T-helper 17 cell (primary cell): ENCODE measurements at places on chromosomes 16 and 17. TPM values are rescaled to one million over a fixed set of nuclear protein-coding genes. Genes with fewer than 3 reads are reported as not detected.

- DNase-seq = no peak
These were observed 39.8 kb upstream of the METTL16 start for GRCh38 chr17:2551493-2551892.

- DNase-seq = no peak
These were observed 223.3 kb downstream of the CBLN1 start for GRCh38 chr16:49058382-49058781.

DNA sequence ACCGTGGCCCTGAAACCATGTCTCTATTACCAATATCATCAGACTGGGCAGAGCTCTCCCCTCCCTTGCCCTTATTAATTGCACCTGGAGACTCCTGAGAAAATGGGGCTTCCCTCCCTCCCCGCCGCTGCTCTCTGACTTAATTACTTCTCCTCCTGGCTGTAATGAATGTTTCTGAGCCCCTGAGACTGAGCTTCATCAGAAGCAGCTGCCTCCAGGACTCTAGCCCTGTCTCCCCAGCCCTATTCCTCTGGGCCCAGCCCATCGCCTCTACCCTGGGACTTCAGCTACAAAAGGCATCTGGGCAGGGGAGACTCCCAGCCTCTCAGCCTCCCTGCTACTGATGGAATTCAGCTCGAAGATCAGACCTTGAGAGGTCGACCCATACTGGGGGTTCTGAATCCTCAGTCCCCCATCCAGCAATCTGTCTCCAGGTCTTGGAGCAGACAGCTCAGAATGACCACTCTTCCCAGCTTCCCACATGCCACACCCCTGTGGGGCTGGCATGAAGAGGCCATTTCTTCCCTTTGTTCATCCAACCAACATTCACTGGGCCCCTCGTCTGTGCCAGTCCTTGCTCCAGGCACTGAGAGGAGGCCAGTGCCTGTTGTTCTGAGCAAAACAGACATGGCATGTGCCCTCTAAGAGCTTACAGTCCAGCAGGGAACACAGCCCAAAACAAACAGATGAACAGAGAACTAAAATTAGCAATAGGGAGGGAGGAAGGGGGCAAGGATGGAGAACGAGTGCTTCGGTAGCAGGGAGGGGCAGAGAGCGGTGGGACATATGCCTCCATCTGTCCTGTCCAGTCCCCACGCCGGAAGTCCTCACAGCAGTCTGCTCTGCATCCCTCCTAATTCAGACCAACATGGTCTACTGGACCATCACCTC lies 17.0 kb upstream of the NAGS start:
- DNase-seq = no peak

DNA sequence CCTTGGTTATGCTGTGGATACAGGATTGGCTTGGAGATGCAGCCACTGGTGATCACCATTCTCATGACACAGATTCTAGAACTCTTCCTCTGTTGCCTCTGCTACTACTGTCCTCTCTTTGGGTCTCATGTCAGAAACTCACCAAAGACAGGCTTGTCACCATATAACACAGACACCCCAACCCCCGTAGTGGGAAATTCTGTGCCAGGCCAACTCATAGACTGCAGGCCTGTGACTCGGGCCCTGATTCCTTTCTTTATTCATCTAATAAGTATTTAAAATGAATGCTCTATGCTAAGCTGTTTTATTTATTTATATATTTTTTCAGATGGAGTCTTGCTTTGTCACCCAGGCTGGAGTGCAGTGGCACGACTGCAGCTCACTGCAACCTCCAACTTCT lies 9.5 kb downstream of the CYB5D2 start:
- DNase-seq = no peak

DNA sequence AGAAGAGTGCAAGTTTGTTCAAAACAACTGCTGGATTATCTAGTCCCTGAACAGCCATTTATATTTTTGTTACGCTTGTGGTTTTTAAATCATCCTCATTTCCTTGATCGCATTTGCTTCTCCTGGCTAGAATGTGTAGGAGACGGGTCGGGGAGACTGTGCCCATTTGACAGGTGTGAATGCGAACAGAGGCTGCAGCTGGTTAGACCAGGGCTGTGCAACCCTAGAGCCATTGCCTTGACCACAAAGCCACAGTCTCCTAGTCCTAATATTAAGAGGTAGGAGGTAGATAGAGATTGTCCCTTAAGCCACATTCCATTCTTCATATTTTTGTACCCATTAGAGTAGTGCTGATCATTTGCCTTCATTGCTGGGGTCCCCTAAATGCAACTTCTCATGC lies 639.1 kb downstream of the WWOX start:
- DNase-seq = no peak

Gene ABCC12
- total RNA-seq = not detected

DNA sequence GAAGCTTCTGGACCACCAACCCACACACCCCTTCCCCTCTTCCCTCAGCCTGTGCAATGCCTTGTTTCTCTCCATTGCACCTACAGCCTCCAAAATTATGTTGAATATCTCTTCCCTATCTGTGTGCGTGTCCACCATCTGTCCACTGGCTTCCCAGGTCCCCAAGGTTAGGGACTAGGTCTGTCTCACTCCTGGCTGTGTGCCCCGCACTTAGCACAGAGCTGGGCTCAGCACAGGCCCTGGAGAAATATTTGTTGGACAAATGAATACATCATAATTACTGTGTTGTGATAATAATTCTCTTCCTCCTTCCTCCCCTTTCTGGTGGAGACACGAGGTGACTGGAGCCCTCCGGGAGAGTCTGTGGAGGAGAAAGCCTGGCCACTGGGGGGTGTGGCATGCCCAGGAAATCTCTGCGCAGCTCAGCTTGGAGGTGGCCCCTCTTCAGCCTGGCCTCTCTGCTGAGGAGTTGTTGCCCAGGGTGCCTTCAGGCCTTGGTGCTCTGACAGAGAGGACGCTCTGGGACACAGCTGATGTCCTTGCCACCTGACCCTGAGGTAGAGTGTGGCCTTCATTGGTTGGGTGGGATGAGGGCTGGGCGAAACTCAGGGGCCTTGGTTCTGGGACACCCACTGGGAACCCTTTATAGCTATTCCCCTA lies 3.3 kb upstream of the BRD7 start:
- DNase-seq = no peak

DNA sequence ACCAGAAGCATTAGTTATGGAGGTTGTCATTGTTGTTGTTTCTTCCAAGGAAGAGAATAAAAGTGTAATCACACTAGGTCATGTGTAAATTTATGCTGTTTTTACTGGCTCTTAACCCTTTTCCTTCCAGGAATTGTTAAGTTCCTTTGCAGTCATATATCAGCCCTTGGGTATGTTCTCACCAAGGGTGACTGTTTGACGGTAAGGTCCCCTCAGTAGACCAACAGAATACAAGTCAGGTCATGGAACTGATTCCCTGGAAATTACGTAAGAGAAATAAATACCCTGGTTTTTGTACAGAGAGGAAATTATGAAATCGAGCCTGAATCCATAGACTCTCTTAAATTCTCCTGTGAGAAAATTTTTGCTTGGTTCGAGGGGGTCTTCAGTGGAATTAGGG lies 11.2 kb upstream of the KCNJ2 start:
- DNase-seq = no peak

DNA sequence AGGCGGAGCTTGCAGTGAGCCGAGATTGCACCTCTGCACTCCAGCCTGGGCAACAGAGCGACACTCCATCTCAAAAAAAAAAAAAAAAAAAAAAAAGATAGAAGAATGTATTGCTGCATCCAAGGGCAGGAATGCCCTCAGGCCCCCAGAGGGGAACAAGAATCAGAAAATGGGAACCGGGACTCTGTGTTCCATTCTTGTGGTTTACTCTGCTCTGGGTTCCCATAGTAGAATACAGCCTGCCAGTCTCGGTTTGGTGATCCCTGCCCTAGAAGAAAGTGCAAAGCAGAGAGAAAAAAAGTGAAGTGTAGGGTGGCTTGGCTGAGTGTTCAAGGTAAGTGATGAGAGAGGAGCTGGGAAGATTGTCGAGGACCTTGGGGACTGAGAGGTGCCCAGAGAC lies 27.4 kb upstream of the KDM6B start:
- no peak for DNase-seq

- no peak for DNase-seq
These were observed 117.6 kb downstream of the CCT6B start for GRCh38 chr17:34843682-34844081.

- DNase-seq = no peak
These were observed 53.2 kb downstream of the MSI2 start for GRCh38 chr17:57309479-57309878.

- DNase-seq = no peak
These were observed 67.2 kb downstream of the ADCY9 start for GRCh38 chr16:4049031-4049430.

DNA sequence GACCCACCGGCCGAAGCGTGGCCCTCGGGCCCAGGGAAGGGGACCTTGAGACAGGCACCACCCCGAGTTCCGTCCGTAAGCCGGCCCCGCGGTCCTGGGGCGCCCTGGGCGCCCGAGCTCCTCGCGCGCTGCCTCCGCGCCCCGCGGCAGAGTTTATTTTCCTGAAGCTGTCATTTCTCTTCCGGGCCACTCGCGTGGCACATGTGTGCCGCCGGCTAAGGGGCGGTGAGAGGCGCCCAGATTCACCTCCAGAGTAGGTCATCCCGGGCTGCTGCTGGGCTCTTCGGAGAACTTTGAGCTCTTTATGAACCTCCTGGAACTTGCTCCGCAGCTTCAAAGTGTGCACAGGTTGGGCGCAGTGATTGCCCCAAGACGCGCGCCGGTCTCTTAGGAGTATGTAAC lies 489 bp downstream of the ZC3H18 start:
- peak; percentile 23 for DNase-seq

DNA sequence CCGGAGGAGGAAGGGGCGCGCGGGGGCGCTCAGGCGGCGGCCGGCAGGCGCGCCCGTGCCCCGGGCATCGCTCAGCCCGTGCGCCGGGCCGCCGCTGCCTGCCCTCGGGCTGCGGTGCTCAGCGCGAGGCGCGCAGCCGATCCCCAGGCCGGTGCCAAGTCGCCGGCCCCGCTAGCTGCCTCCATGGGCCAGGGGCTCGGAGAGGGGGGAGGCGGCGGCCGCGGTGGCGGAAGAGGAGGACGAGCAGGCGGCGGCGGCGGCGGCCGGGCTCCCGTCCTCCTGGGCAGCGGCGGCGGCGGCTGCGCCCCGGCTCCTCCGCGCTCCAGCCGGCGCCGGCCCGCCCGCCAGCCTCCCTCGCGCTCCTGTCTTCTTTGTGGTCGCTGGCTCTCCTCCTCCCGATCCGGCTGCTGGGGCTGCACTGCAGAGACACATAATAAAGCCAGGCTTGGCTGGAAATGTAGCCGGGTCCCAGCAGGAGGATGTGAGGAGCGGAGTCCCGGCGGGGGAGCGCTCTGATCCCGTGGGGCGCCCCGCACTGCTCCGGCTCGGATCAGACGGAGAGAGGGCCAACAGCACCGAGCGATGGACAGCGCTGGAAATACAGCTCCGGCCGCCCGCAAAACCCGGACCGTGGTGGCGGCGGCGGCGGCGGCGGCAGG lies 889 bp upstream of the ZNF423 start:
- DNase-seq = no peak

DNA sequence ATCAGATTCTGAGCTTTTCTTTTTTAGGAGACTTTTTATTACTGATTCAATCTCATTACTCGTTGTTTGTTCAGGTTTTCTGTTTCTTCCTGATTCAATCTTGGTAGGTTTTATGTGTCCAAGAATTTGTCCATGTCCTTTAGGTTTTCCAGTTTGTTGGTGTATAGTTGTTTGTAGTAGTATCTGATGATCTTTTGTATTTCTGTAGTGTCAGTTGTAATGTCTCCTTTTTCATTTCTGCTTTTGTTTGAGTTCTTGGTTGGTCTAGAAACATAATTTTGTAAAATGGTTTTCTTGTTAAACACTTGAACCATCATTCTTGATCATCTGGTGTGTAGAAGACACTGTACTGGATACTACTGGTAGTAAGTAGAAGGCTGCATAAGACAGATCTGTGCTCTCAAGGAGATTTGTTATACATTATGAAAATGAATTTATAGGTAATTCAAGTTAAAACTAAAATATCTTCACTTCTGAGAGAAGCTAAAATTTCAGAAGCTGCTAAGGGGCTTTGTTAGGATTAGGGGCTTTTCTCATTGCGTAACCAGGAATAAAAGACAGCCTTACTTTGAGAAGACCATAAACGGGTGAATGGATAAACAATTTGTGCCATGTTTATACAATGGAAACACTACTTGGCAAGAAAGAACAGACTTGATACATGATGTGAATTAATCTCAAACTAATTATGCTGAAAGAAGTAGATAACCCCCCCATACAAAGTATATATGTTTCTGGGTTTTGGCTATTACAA lies 44.0 kb downstream of the NSRP1 start:
- no peak for DNase-seq

DNA sequence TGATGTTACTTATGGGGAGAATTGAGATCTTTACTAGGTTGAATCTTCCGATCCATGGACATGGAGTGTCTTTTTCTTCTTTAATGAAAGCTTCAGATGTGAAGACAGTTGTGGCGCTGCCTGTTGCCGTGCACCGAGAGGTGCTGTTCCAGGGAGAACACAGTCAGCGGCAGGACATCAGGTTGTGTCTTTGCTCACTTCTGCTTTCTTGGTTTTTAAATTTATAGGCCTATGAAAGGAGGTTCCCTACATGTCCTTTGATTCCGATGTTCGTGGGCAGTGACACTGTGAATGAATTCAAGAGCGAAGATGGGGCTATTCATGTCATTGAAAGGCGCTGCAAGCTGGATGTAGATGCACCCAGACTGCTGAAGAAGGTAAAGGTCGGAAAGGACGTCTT lies 49.8 kb downstream of the SEC14L1 start:
- DNase-seq = no peak

GRCh38 chr17:39800540-39800939 lies 62.8 kb downstream of the GRB7 start:
- DNase-seq = no peak

Gene HOXB8
- total RNA-seq = not detected

GRCh38 chr17:68733241-68734176 lies 132.3 kb upstream of the FAM20A start:
- no peak for DNase-seq

- DNase-seq = no peak
These were observed 37.9 kb upstream of the MTSS2 start for GRCh38 chr16:70723740-70724145.

DNA sequence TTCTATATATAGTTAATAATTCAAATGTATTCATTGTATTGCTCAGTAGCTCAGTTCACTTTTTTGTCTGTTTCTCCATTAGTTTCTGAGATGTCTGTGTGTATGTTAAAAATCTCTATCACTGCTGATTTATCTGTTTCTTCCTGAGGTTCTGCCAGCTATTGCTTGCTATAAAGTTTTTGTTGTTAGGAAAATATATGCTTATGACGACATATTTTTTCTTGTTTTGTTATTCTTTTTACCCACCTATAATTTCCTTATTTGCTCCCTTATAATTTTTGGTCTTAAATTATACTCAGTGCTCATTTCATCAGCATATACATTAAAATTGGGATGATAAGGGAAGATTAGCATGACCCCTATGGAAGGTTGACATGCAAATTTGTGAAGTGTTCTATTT lies 200.6 kb downstream of the GSG1L start:
- DNase-seq = no peak

- DNase-seq = no peak
These were observed 207.9 kb downstream of the TANC2 start for GRCh38 chr17:63173903-63174302.

Gene ARRB2
- total RNA-seq = 220 TPM

Gene NPIPB12
- total RNA-seq = 124 TPM

- no peak for DNase-seq
These were observed 98.6 kb downstream of the CYTH1 start for GRCh38 chr17:78683408-78683961.

GRCh38 chr17:16584273-16584995 lies 15.4 kb upstream of the ZNF287 start:
- peak; percentile 92 for DNase-seq
